Stimulated activated CD4-positive, alpha-beta T cell treated with anti-CD3 and anti-CD28 coated beads, Interleukin-15, amount 100 ng/mL, for 24 hours (primary cell): ENCODE measurements at places on chromosomes 7 and 10.

DNA sequence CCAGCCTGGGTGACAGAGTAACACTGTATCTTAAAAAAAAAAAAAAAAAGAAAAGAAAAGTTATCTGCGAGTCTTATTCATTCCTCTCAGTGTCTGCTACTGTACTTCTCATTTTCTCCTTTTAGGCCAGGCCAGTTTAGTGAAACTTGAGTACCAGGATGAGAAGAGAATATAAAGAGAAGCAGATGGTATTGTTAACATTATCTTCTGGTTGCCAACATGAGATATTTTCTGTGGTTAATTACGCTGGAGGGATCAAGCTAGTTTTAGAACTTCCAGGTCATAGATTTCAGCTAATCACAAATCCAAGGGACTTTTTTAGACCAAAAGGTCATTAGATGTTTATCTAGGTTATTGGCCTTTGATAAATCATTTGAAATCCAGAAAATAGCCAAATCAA is 252.6 kb upstream of the SMIM30 start:
- DNase-seq, result no peak

- DNase-seq, result peak; percentile 35
These were observed 70.5 kb upstream of the ABI1 start for GRCh38 chr10:26931223-26931622.

- no peak for DNase-seq
These were observed 21.3 kb downstream of the CCDC3 start for GRCh38 chr10:12980102-12980661.

DNA sequence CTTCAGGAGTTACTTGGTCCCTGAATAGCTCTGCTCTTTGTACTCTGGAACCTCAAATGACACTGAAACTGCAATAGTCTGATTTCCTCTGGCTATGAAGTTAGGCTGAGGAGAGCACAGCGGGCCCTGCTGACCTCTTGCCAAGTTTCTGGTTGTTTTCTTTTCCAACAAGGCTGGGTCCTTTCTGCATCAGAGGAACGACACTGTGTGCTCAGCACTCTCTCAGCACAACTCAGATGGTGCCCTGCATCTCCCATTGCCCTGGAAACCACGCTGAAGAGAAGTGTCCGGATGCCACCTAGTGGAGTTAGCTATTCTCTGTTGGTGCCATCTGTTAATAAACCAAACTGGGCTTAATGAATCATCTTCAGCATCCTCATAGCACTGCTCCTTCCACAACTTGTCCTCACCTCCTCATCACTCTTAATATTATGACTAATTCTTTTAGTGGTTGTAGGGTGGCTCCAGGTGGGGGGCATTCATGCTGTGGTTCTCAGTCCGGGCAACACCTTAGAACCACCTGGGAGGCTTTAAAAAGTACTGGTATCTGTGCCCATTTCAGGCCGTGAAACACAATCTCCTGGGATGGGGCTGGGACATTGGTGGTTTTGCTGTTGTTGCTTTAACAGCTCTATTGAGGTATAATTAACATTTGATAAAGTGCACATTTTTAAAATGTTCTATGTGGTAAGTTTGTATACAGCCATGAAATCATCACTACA is 8.2 kb upstream of the EFCAB10 start:
- peak; percentile 65 for DNase-seq
